ENCODE measurements at places on chromosomes 7 and 10.

- DNase-seq = no peak
Observed at GRCh38 chr7:69739931-69740431, 141.7 kb downstream of the AUTS2 start.

DNA sequence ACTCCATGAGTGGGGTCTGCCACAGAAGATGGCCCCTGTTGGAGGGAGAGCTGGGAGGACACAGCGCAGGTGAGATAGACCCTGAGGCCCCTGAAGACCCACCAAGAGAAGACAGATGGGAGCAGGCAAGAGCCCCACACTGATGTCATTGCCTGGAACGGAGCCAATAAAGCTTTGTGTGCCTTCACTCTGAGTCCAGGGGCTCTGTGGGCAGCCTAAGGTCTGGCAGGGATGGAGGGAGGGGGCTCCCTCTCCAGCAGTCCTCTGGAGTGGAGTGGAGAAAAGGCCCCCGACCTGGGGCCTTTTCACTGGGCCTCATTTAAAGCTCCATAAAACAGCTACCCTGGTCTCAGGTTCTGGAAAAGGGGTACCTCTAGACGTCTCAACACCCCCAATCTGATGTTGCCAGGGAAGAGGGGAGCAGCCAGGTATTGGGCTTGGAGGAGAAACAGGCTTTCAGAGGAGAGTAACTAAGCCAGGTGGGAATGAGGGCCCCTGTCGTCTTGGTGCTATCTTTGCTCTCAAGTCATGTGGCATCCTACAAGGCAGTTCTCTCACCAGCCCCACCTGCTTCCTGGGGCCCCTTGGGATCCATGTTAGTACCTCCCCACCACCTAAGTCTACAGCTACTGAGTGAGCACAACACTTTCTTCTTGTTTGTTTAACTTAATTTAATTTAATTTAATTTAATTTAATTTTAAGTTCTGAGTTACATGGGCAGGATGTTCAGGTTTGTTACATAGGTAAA lies 1.4 kb downstream of the C10orf62 start:
- no peak for DNase-seq

DNA sequence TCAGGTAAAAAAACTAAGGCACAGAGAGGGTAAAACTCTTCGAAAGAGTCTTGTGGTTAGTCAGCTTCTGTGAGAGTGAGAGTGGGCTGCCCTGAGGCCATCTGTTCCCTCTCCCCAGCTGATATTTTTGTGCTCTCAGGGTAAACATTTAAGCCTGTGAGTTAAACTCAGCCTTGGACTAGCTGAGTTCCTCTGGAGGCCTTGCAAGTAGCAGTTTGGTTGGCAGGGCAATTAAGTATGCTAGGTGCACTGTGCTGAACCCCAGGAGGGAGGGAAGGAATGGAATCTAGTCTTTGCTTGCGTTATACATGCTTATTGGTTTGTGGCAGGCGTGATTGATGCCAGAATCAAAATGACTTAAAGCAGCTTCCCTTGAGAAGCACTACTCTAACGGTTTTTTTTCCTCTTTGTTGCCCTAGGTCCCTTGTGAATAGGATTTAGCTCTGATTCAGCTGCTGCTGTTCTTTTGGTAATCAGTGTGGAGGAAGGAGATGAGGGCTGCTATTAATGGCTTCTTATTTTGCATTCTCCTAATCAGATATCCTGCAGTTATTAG lies 140.2 kb downstream of the AUTS2 start:
- DNase-seq = no peak

- DNase-seq = no peak
Observed at GRCh38 chr10:117410557-117410956, 35.3 kb upstream of the PDZD8 start.

DNA sequence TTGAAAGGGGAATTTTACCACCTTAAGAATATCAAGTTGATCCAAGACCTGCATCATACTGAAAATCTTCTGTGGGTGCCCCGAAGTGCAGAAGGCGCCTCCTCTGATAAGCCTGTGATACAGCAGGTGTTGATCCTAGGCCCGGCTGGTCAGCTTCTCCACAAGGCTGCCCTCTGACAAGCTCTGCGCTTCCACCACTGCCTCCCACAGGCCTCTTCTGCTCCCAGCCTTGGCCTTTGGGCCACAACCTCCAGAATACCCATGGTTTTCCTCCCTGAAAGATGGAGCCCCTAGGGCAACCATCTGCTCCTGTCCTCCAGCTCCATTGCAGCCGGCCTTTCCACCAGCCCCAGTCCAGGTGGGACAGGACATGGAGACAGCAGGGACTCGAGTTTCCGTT lies 5.6 kb upstream of the OGDHL start:
- DNase-seq = no peak

- DNase-seq = no peak
Observed at GRCh38 chr10:23204773-23205172, 12.7 kb downstream of the PTF1A start.

- no peak for DNase-seq
Observed at GRCh38 chr10:95963202-95963990, 55.6 kb downstream of the CC2D2B start.

DNA sequence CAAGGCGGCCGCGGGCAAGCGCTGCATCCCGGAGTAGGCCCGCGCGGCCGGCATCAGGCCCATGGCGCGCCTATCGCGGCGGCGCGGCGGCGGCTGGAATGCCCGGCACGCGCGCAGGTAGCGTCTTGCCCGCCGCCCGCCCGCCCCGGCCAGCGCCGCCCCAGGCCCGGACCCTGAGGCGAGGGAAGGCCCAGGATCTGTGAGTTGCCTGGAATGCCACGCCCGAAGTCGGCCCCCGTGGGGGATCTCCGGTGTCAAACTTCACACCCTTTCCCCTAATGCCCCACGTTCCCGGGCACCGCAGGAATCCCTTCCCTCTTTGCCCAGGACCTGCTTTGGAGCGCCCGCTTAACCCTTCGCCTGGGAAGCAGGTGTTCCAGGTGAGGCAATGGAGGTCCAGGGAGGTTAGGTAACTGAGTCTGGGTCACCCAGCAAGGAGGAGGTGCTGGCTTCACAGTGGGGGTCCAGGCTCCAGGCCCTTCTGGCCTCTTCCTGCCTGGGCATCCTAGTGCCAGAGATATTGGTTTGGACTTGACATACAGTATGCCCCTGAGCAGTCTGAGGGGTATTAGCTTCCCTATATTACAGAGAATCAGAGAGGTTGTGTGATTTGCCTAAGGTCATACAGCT lies 138.1 kb downstream of the ARHGAP22 start:
- no peak for DNase-seq

GRCh38 chr7:41629711-41630111 lies 73.2 kb downstream of the INHBA start:
- DNase-seq = no peak

DNA sequence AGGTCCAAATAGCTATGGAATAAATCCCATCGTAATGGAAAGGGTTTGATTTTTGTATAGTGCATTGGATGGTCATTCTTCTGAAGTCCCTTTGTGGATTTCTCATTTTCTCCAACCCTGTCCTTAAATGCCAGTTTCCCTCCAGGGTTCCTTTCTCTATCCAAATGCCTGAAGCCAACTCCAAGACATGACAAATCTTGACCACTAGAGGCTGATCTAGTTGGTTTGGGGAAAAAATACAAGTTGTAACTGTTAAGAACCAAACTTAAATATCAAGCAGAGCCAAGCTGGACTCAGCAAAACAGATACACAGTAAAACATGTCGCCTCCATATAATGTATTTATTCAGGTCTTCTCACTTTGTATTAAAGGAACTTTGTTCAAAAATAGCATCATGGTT lies 28.7 kb downstream of the FRMD4A start:
- no peak for DNase-seq

DNA sequence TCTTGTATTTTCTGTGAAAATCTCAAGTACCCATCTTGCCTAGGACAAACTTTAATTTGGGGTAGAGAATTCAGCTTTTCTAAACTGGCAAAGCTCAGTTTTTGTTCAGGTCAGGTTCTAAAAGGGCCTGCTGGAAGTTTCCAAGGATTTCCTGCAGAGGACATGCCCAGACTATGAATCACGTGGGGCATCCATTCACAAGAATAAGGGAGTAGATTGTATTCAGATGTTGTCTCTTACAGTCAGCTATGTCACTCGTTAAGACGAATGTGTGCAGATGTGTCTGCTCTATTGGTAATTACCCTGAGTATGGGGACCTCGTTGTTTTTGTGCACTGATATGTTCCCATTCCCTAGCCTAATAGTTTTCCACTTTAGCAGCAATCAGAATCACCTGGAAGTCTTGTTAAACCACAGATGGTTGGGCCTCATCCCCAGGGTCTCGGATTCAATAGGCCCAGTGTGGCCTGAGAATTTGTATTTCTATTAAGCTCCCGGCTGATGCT lies 81.0 kb upstream of the ITPRID1 start:
- DNase-seq = no peak

GRCh38 chr7:135386776-135387175 lies 123.1 kb downstream of the CNOT4 start:
- DNase-seq = no peak

- no peak for DNase-seq
Observed at GRCh38 chr10:67978749-67979148, 94.3 kb downstream of the SIRT1 start.

GRCh38 chr10:68139448-68140272 lies 30.4 kb downstream of the MYPN start:
- no peak for DNase-seq

DNA sequence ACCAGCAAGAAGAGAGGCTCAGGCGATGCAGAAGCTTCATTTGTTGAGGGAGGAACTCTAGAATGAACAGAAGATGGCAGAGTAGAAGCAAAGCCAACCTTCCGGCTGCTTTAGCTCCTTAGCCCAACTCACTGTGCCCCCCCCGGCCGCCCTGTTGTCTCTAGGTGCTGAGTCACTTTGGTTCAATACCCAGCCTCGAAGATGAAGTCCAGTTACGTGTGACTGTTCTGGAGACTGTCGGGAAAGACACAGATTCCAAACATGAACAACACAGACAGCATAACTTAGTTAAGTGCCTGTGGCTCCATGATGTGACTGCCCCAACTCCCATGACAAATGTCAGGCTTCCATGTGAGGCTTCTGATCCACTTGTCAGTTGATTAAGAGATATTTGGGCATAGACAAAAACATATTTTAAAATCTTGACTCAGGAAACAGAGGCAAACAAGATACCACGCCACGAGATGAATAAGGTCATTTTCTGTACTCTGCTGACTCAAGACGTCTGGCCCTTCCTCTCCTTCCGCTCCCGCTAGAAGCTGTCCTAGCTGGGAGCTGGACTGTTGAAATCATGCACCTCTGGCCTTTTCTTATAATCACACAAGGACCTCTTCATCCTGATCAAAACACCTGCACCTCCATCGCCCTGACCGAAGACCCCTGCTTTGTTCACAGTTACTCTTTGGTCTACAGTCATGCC lies 199.3 kb downstream of the FRMD4A start:
- no peak for DNase-seq

DNA sequence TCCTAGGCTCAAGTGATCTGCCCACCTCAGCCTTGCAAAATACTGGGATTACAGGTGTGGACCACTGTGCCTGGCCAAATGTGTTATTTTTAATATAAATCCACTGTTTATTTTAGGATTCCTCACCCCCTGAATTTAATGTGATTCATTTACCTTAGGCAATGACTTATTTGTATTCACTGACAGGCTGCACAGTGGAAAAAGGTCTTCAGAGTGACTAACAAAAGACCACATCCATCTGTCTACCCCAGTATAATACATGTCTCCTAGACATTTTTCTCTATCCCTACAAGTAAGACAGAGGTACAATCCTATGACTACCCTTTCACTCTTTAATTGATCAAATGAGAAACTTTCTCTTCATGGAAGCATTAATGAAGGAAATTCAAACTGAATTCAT lies 230.2 kb downstream of the AHR start:
- no peak for DNase-seq
